NCI-H2029 (cell line): ENCODE measurements at places on chromosomes 7 and 10.
A peak's percentile ranks its signal among the peaks of the same experiment; 100 is the strongest.

GRCh38 chr10:115933098-115933497 lies 339.9 kb downstream of the GFRA1 start:
- no peak for DNase-seq

GRCh38 chr7:131897016-131897789 lies 340.8 kb upstream of the PODXL start:
- DNase-seq = no peak

DNA sequence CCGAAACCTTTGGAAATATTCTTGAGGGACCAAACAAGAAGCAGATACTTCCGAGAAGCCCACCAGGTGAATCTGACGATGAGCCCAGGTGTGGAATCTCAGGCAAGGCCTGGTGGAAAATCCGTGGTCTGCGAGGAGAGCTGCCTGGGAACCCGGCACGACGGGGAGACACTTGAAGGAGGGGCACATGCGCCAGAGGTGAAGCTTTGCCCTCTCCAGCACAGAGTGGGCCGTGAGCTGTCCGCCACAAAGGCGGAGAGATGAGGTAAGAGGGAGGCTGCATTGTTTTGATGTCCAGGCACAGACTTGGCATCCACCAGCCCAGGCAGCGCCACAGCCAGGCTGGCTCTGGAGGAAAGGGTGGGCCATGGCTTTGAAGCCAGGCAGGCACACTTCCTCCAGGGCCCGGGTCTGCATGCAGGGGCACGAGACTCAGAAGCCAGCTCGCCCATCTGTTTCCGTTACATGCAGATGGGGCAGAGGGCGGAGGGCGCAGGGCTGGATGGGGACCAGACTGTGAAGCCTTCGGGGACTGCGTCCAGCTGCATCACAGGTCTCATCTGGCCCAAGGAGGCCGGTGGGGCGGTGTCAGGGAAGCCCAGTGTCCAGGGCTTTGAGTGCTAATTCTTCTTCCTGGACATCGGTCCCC lies 45.4 kb downstream of the CALML3 start:
- peak; percentile 18 for DNase-seq

- no peak for DNase-seq
These were observed 225.5 kb downstream of the DOCK4 start for GRCh38 chr7:111980725-111981124.

DNA sequence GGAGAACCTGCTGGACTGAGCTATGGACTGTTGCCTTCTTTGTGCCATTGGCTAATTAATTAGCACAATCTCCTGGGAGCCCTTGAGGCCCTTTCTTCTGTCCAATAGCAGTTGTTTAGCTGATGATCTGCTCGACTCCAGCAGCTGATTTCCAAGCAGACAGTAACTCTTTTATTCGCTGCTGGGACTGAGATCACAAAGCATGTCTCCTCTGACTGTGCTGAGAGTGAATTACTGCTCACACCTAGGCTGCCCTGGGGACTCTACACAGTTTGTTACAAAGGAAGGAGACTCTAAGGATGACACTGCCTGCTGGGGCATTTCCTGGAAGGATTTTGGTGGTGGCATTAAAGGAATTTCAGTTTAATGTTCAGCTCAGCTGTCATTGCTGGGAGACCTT lies 31.4 kb downstream of the CASP7 start:
- no peak for DNase-seq

DNA sequence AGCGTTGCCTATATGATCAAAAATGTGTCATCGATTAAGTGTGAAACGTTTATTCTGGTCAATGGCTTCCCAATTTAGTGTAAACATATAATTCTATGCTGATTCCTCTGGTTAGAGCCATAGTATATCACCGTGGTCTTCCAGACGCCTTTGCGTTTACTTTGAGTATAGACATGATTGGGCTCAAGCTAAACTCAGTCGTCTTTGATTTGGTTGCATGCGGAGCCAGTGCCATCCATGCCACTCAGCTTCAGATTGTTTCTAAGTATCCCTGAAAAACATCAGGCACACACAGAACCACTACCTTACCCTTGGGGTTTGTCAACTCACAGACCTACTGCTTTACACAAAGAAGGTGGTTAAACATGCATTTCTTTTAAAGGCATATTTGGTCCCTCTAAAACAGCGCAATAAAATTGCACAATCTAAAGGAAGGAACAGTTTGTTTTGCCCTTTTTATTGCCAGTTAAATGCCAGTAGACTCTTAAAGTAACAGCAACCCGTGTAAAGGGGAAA lies 273.6 kb upstream of the KLF6 start:
- no peak for DNase-seq

GRCh38 chr7:77702513-77702912 lies 6.3 kb downstream of the RSBN1L start:
- no peak for DNase-seq

DNA sequence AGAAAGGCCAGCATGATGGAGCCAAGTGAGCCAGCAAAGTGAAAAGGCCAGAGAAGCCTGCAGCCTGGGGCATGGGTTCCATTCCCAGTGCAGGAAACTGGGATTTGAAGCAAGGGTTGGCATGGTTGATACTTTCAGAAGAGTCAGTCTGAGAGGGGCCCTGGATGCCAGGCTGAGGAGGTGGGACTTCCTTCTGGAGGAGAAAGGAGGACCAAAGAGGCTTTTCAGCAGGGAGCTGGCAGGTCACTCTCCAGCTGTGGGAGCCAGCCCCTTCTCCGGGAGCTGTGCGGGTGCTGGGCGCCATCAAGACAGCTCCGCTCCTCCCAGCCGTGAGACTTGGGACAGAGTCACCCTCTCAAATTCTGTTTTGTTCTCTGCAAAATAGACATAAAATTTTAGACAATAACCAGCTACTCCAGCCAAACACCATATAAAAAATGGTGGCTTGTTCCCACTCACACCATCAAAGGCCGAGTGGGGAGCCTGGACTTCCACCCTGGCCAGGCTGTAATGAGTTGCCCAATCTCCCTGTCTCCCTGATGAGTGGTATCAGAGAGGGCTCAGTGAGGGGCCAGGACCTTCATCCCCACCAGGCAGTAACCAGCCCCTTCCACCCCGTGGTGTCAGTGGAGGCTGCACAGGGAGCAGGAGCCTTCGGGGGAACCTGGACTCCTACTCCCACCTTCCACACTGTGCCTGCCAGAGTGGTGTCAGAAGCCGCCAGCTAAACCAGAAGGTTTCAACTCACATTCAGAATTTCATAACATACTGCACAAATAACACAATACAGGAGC lies 133.6 kb upstream of the RET start:
- no peak for DNase-seq

GRCh38 chr7:69839782-69840181 lies 241.5 kb downstream of the AUTS2 start:
- DNase-seq = no peak

DNA sequence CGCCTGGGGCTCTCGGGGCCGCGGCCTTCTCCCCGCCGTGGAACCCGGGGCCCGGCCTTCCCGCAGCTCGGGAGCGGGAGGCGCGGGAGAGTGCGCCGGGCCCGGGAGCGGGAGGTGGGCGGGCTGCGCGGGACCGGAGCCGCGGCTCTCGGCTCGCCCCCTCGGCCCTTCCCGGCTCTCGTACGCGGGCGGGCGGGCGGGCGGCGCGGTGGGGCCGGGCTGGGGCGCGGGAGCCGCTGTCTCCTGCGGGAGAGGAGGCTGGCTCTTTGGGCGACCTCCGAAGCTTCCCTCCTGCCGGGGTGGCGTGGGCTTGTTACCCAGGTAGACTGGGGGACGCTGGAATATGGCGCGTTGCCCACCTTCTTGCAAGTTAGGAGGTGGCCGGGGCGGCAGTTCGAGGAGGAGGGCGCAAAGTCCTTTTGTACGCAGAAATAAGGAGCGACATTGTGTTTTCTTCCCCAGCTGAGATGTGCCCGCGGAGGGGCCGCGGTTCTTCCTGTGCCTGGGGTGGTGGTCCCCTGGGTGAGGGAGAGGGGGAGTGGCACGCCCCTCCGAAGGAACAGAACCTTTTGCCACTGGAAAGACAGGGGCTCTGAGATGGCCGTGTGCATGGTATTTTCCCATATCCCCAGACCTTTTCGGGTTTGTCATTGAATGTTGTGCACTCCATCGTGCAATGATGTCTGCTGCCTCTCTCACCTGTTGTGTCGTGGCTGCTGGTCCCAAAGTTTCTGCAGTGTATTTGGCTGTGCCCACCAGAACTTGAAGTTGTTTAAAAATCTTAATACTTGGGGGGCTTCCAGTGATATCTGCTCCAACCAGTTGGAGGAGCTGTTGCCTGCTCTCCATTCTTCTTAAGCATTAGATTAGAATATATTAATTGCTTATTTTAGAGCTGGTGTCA lies 844 bp downstream of the NRF1 start:
- no peak for DNase-seq

GRCh38 chr7:141463986-141464385 lies 87.2 kb upstream of the AGK start:
- DNase-seq = no peak

DNA sequence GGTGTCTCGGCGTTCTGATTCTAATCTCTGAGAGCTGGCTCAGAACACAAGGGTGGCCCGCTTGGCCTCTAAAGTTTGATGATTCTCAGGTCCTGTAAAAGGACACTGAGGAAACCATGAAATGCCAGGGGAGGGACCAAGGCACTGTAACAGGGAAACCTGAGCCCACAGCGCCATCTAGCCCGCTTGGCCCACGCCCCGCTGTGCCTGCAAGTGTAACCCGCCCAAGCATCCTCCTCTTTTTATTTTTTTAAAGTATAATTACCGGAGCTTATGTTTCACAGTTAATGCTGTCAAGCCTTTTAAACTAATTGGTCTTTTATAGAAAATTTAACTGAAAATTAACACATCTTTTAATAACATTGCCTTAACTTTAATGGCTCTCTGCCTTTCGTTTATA lies 734.7 kb downstream of the KCNMA1 start:
- no peak for DNase-seq

GRCh38 chr7:43385856-43386255 lies 197.1 kb upstream of the STK17A start:
- DNase-seq = no peak

GRCh38 chr7:46452561-46453135 lies 531.6 kb upstream of the IGFBP3 start:
- DNase-seq = no peak

DNA sequence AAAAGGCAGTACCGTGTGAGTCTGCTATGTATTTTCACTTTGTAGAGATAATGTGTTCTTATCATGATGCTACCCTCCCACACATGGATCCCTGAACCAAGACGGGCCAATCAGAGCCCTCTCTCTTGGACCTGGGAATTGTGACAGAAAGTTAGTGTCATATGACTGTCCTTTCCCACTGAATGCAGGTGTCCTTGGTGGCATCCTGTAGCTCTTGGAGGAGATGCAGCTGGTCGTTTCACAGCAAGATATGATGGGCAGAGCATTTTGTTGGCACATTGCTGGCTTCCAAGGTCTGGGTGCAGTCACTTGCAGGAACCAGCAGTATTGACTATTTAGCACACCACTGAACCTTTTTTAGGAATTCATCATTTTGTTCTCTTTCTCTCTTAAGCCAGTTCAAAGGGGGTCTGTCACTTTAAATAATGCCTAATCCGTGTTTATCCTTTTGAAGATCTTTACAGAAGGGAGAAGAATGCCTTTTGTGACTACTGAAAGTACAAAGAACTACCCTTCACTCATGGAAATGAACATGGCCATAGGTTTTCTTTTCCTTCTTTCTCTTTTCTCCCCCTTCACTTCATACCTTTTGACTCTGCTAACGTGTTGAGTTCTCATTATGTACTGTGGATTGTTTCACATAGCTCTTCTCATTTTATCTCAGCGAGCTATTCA lies 125.1 kb downstream of the PLXDC2 start:
- DNase-seq = no peak

DNA sequence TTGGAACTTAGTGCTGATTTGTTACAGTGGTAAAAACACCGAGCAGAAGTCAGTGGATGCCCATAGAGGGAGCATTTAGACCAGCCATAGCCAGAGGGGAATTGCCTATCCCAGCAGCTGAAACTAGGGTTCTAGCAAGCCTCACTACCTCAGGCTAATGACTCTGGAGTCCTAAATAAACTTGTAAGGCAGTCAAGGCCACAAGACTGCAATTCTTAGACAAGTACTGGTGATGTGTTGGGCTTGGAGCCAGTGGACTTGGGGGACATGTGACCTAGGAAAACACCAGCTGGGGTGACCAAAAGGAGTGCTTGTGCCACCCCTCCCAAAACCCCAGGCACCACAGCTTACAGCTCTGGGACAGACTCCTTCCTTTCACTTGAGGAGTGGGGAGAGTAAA lies 209.0 kb downstream of the MAGI2 start:
- no peak for DNase-seq

DNA sequence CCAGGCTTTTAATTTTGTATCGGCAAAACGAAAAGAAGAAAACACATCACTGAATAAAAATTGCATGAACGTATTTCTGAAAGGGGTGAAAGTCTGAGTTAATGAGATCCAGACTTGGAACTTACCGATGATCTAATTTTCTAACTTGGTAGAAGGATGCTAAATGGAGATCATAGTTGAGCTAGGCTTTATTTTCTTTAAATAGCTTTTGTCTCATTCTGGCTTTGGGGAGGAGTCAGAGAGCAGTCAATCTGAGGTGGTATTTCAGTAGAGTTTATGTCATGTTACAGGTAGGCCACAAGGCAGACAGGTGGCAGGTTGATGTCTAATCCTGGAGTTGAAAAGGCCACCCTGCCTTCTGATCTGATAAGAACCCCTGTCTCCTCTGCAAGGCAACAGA lies 161.9 kb downstream of the KIAA1217 start:
- DNase-seq = no peak

DNA sequence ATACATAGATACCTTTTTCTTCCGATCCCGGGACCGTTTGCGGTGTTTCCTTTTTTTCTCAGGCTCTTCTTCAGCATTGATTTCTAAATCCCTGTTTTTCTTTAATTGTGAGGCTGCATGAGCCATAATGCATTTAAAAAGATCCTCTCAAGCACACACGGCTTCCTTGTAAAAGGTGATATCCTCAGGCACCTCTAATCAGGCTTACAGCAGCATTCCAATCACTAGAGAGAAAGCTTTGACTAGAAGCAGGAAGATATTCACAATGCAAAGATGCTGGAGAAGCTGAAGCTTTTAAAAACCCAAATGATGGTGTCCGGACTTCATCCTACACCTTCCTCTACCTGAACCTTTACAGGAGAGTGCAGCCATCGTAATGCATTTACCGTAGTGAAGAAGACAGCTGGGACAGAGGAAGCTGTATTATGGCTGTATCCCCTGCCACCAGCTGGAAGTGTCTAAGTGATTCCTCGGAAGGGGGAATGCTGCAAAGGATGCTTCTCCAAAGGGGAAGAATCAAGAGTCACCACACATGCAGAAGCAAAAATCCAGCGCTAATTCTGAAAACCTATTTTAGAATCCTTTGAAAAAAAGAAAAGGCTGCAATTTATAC lies at the start of gene ANK3:
TSS of gene ANK3 (minus strand) at position 463 of the 613 bp plus-strand sequence. CDS start at position 126, 337 bp downstream.
- no peak for DNase-seq

GRCh38 chr7:27636326-27637006 lies 26.2 kb downstream of the HIBADH start:
- no peak for DNase-seq

- no peak for DNase-seq
These were observed 40.2 kb downstream of the SND1 start for GRCh38 chr7:127692200-127692599.

- no peak for DNase-seq
These were observed 165.7 kb downstream of the C7orf25 start for GRCh38 chr7:42746214-42746613.
